Testis (tissue), 5 donors: ENCODE measurements at places on chromosomes 1 and 21. TPM values are rescaled to one million over a fixed set of nuclear protein-coding genes. Genes with fewer than 3 reads are reported as not detected.

DNA sequence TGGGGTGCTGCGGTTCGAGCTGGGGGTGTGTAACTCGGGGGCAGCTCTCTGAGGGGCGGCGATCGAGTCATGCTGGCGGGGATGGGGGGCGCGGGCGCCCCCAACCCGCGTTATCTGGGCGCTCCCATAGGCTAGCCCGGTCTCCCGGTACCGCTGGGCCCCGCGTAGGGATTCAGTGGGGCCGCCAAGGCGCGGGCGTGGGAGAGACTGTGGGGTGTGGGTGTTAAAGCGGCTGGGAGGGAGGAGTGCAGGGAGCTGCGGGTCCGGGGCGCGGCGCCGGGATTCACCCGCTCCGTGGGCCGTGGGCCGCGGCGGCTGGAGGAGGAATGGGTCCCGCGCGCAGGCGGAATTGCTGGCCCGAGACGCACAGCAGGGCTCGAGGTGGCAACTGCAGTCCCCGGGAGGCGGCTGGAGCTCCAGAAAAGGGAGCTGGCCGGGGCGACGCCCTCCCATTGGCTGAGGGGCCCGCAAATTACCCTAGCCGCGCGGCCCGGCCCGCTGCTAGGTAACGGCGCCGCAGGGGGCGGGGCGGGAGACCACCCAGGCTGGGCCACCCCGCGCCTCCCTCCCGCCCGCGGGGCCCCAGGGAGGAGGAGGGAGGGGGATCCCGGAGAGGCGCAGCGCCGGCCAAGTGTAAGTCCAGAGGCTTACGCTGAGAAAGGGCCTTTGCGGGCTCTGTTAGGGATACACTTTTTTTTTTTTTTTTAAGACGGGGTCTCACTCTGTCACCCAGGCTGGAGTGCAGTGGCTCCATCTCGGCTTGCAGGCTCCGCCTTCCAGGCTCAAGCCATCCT lies at the start of gene PTCH2:
TSS of gene PTCH2 (minus strand) at position 392 of the 794 bp plus-strand sequence. CDS start at position 71, 321 bp downstream.
- peak within 1 kb of the TSS; percentile 87 for H3K27ac ChIP-seq
- peak within 1 kb of the TSS; percentile 73 for H3K4me3 ChIP-seq
- peak; percentile 92 for DNase-seq
- H3K4me1 ChIP-seq, result peaks cover 12% of the 10 kb centered on the region

The WNT4 gene
- 0.55 TPM for total RNA-seq

The HSPA6 gene
- total RNA-seq, result 0.94 TPM

DNA sequence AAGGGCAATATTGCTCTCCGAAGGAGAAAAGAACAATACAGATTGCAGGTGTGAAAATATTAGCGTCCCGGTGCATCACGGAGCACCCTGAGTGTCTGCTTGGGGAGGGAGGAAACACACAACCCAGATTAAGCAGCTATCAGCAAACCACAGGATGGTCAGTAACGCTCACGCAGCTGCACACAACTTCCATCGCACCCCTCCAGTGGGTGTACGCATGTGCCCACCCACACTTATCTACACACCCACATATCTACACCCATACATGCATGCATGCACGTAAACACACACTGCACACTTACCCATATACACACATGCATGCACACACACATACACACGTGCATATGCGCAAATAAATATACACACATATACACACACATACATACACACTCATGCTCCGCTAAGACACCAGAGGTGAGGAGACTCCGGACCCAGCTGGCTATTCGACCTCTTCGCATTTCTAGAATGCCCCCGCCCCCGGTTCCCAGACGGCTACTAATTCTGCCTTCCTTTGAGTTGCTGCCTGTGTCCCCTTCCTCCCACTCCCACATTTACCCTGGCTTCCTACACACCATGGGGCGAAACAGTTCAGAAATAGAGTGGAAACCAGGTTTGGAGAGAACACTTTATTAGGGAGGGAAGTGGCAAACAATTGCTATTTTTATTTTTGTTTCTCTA lies 26.2 kb downstream of the ITPKB start:
- no peak overlapping the region for H3K27ac ChIP-seq
- no peaks in the 10 kb centered on the region for H3K36me3 ChIP-seq
- H3K4me3 ChIP-seq, result no peak overlapping the region
- peaks cover 17% of the 10 kb centered on the region for H3K4me1 ChIP-seq
- no peaks in the 10 kb centered on the region for H3K27me3 ChIP-seq

The SPATA17 gene
- 36.5 TPM for total RNA-seq

DNA sequence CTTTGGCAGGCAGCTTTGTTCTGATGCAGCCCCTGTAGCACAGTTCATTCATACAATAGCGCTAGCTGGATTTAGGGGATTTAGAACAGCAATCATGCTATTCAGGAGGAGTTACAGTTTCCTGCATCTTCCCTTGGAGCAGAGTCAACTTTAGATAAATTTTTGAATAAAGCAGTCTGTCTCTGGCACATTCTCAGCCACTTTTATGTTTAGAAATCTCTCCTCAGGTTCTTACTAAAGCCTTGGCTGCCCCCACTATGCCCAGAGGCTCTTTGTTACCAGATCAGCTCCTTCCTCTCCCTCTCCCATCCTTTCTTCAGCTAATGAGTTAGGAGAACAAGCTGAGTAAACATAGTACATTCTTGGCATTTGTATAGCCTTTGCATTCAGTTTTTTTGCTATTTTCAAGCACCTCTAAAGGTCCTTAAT lies 17.0 kb upstream of the PIGC start:
- H3K4me1 ChIP-seq, result peaks cover 5% of the 10 kb centered on the region
- no peaks in the 10 kb centered on the region for H3K27me3 ChIP-seq
- peak overlapping the region; percentile 48 for H3K27ac ChIP-seq
- no peak for DNase-seq
- no peak overlapping the region for H3K4me3 ChIP-seq

The RNF186 gene
- 0.19 TPM for total RNA-seq

GRCh38 chr1:47351305-47351704 lies 17.7 kb downstream of the CMPK1 start:
- H3K36me3 ChIP-seq, result no peaks in the 10 kb centered on the region
- no peak overlapping the region for H3K27ac ChIP-seq
- H3K4me3 ChIP-seq, result no peak overlapping the region
- H3K4me1 ChIP-seq, result no peaks in the 10 kb centered on the region
- no peak for DNase-seq

DNA sequence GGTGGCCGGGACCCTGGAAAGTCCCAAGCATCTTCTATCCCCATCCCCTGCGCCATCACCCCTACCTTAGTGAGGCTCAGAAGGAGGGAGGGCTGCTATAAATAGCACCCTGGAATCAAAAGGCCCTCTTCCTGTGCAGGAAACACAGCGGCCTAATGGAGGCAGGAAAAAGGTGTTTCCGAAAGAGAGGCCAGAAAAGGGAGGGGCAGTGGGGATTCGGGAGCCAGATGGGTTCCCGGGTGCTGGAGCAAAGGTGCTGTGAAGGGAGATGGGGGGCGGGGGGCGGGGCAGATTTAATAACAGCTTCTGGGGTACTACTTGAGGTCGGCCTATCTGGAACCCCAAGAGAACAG lies 16.6 kb downstream of the NAV1 start:
- H3K27me3 ChIP-seq, result no peaks in the 10 kb centered on the region
- H3K4me3 ChIP-seq, result no peak overlapping the region
- H3K36me3 ChIP-seq, result no peaks in the 10 kb centered on the region
- H3K4me1 ChIP-seq, result peaks cover under 1% of the 10 kb centered on the region
- no peak for DNase-seq

- no peaks in the 10 kb centered on the region for H3K27me3 ChIP-seq
- no peaks in the 10 kb centered on the region for H3K36me3 ChIP-seq
Measured at GRCh38 chr1:201275253-201275666, 8.0 kb upstream of the PKP1 start.

The C1orf56 gene
- total RNA-seq, result 57.3 TPM

GRCh38 chr1:27668808-27669723 lies 2.9 kb downstream of the IFI6 start:
- H3K27me3 ChIP-seq, result no peaks in the 10 kb centered on the region
- peak overlapping the region; percentile 43 for H3K4me3 ChIP-seq
- H3K27ac ChIP-seq, result peak overlapping the region; percentile 83
- DNase-seq, result peak; percentile 89
- peaks cover 20% of the 10 kb centered on the region for H3K4me1 ChIP-seq
- H3K36me3 ChIP-seq, result no peaks in the 10 kb centered on the region

GRCh38 chr1:194194724-194195123 lies 1008.3 kb upstream of the B3GALT2 start:
- H3K4me1 ChIP-seq, result no peaks in the 10 kb centered on the region
- H3K4me3 ChIP-seq, result no peak overlapping the region
- no peaks in the 10 kb centered on the region for H3K27me3 ChIP-seq

The UBL4B gene
- 34.1 TPM for total RNA-seq

The OR10Z1 gene
- total RNA-seq, result not detected

DNA sequence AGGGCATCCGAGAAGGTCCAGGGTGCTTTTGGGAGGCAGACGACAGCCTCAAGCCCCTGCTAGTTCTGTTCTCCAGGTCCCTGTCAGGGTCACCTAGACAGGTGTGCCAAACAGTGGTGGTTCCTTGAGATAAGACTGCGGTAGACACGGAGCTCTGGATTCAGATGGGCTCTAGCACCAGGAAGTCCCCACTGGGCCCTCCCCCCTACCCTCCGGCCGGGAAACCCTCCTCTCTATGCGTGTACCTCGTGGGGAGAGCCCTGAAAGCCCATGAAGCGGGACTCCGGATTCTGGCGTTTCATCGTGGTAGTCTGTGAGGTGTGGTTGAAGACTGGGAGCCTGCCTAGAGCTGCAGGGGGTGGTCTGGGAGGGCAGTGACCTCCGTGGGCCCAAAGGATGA lies 2.1 kb upstream of the KCNA2 start:
- no peak overlapping the region for H3K4me3 ChIP-seq
- no peaks in the 10 kb centered on the region for H3K27me3 ChIP-seq
- H3K36me3 ChIP-seq, result no peaks in the 10 kb centered on the region

- no peak overlapping the region for H3K27ac ChIP-seq
- no peaks in the 10 kb centered on the region for H3K4me1 ChIP-seq
- no peak for DNase-seq
- H3K27me3 ChIP-seq, result no peaks in the 10 kb centered on the region
- H3K36me3 ChIP-seq, result no peaks in the 10 kb centered on the region
- no peak overlapping the region for H3K4me3 ChIP-seq
Measured at GRCh38 chr1:163241746-163242145, 39.0 kb upstream of the RGS5 start.

The RAP1A gene
- total RNA-seq, result 20.8 TPM

The MYOM3 gene
- total RNA-seq, result 26.8 TPM

- DNase-seq, result peak; percentile 98
- peak overlapping the region; percentile 91 for H3K4me3 ChIP-seq
- H3K36me3 ChIP-seq, result no peaks in the 10 kb centered on the region
- peaks cover 13% of the 10 kb centered on the region for H3K4me1 ChIP-seq
- peak overlapping the region; percentile 100 for H3K27ac ChIP-seq
- H3K27me3 ChIP-seq, result no peaks in the 10 kb centered on the region
Measured at GRCh38 chr1:244862699-244863490, 1.4 kb downstream of the HNRNPU start.

DNA sequence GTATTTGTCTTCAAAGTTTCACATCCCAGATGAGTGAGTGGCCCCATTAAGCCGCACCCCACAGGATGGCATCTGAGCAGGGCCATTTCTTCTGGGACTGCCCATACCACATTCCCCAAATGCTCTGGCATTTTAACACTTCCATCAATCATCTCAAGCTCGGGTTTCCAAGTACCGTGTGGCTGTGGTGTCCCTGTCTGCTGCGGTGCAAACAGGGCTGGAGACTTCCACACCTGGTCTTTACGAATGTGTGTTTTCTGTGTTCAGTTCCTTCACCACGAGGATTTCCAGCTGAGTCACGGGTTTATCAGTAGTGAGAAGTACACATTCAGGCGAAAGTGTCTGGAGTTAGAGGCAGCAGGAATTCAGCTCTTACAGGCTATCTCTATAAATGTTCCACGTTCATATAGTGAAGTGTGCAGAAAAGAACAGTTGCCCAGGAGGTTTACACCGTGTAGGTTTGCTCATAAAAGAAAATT lies 195.2 kb downstream of the RHOU start:
- no peak for DNase-seq
- H3K4me1 ChIP-seq, result no peaks in the 10 kb centered on the region
- H3K27ac ChIP-seq, result no peak overlapping the region
- no peaks in the 10 kb centered on the region for H3K27me3 ChIP-seq

The PADI2 gene
- total RNA-seq, result 0.99 TPM

DNA sequence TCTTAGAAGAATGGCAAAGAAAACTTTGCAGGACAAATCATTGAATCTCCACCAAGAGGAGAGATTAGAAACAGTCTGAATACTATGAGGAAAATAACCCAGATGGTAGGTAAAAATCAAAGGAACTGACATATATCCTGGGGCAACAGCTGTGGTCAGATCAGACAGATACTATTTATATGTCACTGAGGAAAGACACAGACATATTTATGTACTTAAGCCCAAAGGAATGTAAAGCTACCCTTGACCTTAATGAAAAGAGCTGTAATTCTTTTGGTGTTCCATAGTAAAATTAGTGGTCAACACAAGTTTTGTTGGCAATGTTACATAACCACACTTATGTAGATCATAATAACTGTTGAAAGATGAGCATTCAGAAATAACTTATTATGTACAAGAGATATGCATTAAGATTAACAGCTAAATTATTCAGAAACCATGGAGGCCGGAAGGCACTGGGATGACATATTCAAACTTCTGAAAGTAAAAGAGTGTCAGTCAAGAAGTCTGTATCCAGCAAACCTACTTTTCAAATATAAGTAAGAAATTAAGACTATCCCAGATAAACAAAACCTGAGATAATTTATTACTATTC lies 166.1 kb upstream of the SAMSN1 start:
- H3K36me3 ChIP-seq, result no peaks in the 10 kb centered on the region
- H3K27ac ChIP-seq, result no peak overlapping the region
- DNase-seq, result no peak

DNA sequence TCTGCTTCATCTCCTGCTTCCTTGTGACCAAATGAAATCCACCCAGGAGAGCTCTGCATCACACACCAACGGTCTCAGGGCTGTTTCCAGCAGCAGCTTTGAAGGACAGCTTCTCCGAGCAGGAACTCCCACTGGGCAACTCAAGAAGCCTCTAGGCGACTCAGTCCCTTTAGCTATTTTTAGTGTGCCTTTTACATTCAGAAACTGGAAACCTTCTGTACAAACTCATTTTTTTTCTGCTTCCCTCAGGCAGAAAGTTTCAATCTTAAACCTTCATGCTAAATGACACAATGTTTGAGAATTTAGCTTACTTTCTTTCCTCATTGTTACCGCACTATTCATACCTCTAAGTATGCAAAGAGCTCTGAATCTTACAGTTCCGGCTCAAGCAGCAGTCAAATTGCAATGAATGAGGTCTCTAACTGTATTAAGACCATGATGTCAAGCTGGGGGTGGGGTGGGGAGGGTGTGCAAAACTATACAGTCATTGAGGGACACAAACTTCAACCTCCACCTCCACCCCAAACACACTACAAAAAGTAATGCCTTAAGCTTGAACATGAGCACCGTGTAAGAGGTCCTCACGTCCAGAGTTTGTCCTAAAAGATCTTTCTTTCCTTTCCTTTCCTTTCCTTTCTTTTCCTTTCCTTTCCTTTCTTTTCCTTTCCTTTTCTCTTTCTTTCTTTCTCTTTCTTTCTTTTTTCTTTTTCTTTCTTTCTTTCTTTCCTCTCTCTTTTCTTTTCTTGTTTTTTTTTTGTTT lies 16.4 kb upstream of the TARBP1 start:
- peaks cover 18% of the 10 kb centered on the region for H3K4me1 ChIP-seq
- H3K4me3 ChIP-seq, result no peak overlapping the region
- DNase-seq, result no peak
- H3K27me3 ChIP-seq, result no peaks in the 10 kb centered on the region

- DNase-seq, result peak; percentile 61
- H3K4me1 ChIP-seq, result no peaks in the 10 kb centered on the region
- no peaks in the 10 kb centered on the region for H3K36me3 ChIP-seq
- peak overlapping the region; percentile 67 for H3K4me3 ChIP-seq
- peak overlapping the region; percentile 86 for H3K27ac ChIP-seq
Measured at GRCh38 chr1:37945743-37946702, 830 bp downstream of the INPP5B start.

GRCh38 chr1:98939471-98939870 lies 65.2 kb downstream of the PLPPR5 start:
- no peak overlapping the region for H3K4me3 ChIP-seq
- H3K27ac ChIP-seq, result no peak overlapping the region
- no peaks in the 10 kb centered on the region for H3K27me3 ChIP-seq
- no peaks in the 10 kb centered on the region for H3K4me1 ChIP-seq
- H3K36me3 ChIP-seq, result no peaks in the 10 kb centered on the region

The NT5C1A gene
- 2.1 TPM for total RNA-seq
